ENCODE measurements at places on chromosomes 4 and X.

GRCh38 chr4:71064521-71064920 is 71.1 kb downstream of the DCK start:
- DNase-seq, result no peak

DNA sequence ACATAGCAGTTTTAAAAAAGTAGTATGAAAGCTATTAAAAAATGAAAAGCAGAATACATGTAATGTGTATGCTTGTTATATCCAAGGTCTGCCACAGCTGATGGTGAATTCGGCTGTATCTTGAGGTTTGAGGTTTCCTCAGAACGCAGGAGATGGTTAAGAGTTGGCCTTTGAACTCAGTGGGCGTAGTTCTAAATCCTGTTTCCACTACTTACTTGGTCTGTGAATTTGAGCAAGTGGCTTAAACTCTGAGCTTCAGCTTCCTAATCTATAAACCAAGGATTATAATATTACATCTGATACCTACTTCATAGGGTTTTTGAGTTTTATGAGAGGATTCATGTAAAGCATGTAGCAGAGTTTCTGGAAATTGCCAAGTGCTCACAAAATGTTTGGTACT is 125.2 kb downstream of the STIM2 start:
- DNase-seq, result no peak

- DNase-seq, result no peak
Observed at GRCh38 chrX:108285356-108285755, 152.9 kb downstream of the COL4A6 start.

DNA sequence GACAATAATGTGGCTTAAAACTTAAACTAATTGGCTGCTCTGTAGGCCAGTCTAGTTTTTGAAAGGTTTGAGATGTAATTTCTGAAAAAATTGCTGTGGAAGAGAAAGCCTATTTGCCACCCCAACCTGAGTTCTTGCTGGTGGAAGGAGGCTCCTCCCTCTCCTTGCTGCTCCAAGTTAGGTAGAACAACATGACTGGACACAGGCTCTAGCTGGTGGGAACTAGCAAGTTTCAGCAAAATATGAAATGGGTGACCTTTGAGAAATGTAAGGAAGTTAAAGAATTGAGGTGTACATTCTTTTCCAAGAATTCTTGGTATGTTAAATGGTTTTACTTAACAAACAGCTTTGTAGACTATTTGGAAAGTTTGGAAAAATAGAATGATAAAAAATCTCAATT is 8.0 kb downstream of the RPL34 start:
- no peak for DNase-seq

DNA sequence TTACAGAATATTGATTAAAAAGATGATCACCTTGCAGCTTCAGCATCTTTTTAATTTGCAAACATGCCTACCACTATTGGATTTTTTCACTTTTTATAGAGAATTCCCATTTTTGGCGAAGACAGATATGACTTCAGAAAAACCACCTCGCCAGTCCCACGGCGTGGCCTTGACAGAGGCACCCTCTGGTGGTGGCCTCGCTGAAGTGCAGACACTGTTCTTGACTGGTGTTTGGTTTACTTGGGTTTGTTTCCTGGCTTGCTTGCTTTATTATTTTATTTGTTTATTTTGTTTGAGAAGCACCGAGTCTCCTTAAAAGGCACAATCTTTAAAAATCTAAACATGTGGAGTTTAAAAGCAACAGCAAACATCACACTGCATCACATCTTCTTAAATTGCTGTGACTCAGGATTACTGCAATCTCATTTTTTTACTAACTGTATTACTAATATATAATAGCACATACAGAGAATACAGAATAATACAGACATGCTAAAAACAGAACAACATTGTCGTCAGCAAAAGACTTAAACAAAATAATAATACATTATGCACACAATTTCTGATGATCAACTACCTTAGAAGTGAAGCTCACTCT is 13.1 kb upstream of the AMTN start:
- DNase-seq, result peak; percentile 8

- no peak for DNase-seq
Observed at GRCh38 chr4:142405695-142406498, 440.2 kb downstream of the INPP4B start.

- DNase-seq, result no peak
Observed at GRCh38 chrX:50927127-50927526, 16.6 kb downstream of the BMP15 start.

DNA sequence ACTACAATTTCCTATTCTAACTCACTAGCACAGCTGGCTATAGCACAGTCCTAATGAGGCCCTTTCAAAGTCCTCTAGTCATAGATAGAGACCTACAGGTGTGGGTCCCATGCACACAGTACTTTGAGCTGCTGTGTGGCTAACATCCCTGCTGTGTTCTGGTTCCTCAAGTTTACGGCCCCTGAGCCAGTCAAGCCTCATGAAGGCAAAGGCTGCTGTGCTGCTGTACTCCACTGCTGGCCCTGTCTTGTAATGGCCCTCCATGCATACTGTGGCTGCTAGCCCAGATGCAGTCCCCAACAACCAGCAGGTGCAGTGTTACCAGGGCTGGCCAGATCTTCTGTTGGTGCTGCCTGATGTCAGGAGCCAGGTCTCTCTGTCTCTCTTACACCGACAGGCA is 23.4 kb upstream of the ENPEP start:
- DNase-seq, result no peak

DNA sequence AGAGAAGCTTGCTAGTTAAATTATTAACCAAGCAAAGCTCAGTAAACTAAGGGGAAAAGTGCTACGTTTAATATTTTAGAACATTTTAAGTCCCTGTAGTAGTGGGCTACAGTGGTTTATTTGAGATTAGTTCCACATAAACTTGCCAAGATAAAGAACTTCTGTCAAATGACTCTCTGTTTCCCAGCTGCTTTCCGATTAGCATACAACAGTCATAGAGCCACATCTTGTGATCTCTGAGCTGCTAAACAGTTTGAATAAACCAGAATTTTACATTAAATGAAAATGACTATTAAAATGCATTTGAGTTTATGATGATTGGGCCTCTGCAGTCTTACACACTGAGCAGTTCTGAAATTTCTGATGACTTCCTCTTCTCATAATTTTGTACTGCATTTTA is 568.5 kb downstream of the IQCM start:
- DNase-seq, result no peak

GRCh38 chr4:182916483-182917181 is 554 bp downstream of the DCTD start:
- peak; percentile 27 for DNase-seq

GRCh38 chrX:129478516-129478915 is 44.8 kb downstream of the SMARCA1 start:
- DNase-seq, result no peak

- DNase-seq, result no peak
Observed at GRCh38 chr4:6372649-6373525, 99.5 kb downstream of the PPP2R2C start.

DNA sequence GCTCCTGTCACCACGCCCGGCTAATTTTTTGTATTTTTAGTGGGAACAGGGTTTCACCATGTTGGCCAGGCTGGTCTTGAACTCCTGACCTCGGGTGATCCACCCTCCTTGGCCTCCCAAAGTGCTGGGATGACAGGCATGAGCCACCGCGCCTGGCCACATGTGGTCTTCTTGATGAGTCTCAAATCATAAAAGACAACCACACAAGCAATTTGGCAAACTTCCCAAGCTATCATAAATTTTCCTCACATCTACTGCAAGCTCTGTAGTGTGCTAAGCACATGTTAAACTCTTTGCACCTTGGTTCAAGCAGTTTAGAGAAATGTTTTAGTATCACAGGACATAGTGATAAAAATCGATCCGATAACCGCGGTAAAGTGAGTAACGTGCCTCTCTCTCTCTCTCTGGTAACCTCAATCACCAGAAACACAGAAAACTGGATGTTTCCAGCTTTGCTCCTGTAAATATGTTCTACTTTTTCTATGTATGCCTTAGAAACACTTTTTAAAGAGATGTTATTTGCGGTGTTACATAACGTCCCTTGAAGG is 256.8 kb downstream of the DHRSX start:
- DNase-seq, result no peak

DNA sequence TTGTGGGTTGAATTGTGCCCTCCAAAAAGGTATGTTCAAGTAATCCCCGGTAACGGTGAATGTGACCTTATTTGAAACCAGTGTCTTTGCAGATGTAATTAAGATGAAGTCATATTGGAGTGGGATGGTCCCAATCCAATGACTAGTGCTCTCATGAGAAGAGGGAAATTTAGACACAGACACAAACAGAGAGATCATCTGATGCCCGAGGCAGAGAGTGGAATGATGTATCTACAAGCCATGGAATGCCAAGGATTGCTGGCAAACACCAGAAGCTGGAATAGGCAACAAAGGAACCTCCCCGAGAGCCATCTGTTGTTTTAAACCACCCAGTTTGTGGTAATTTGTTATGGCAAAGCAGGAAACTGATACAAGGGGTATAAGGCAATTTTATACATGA is 35.1 kb downstream of the RPS6KA3 start:
- no peak for DNase-seq

GRCh38 chr4:48543796-48544195 is 53.7 kb downstream of the ZAR1 start:
- no peak for DNase-seq
